ENCODE measurements at places on chromosomes 11 and 22. TPM values are rescaled to one million over a fixed set of nuclear protein-coding genes. Genes with fewer than 3 reads are reported as not detected.
A peak's percentile ranks its signal among the peaks of the same experiment; 100 is the strongest.

DNA sequence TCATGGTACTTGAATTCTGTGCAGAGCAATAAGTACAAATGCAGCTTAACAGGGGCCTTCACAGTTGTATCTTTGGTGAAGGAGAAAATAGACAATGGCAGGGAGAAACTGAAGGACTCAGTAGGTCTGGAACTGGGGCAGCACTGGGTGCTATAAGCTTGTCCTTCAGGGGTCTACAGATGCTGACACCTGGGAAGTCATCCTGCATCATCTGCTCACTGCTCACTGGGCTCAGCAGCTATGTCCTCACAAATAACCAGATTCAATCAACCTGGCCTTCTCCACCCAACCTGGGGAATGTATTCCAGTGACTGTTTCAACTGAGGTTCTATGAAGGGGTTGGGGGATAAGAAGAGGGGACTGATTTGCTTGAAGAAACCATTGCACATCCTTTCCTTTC is 117.0 kb downstream of the ZNF280B start:
- DNase-seq, result no peak

DNA sequence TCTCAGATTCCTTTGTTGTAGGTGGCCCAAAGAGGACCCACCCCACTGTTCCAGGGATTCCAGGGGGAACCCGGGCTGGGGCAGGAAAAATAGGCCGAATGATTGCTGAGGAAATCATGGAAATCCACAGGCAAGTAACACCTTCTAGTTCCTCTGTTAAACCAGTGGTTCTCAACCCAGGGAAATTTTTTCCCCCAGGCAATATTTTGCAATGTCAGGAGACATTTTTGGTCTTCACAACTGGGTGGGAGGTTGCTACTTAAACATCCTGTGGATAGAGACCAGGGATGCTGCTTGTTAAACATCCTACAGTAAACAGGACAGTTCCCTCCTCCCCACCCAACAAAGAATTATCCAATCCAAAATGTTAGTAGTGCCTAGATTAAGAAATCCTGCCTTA is 84.7 kb downstream of the BTBD10 start:
- DNase-seq, result no peak

- DNase-seq, result no peak
Measured at GRCh38 chr22:49015459-49015858, 812.2 kb downstream of the BRD1 start.

GRCh38 chr11:107928767-107929507 is 689 bp downstream of the RAB39A start:
- DNase-seq, result no peak

DNA sequence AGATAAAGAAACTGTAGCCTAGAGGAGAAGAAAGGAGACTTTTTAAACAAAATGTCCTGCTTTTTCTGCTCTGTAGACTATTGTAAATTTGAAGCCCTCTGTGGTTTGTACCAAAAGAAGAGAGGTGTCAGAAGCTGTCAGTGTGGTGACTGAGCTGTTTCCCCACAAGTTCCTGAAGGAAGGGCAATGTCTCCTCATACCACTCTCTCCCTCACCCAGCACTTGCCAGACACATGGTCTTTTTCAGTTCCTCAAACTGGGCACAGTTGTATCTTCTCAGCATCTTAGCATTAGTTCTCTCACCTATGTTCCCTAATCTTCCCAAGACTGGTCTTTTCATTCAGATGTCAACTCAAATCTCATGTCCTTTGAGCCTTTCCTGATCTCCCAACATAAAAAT is 4.3 kb downstream of the BCO2 start:
- no peak for DNase-seq

OR4C45 gene
- not detected for total RNA-seq

SSTR3 gene
- total RNA-seq, result not detected

- peak; percentile 74 for DNase-seq
Measured at GRCh38 chr11:114197799-114198500, 98.2 kb upstream of the NNMT start.

DNA sequence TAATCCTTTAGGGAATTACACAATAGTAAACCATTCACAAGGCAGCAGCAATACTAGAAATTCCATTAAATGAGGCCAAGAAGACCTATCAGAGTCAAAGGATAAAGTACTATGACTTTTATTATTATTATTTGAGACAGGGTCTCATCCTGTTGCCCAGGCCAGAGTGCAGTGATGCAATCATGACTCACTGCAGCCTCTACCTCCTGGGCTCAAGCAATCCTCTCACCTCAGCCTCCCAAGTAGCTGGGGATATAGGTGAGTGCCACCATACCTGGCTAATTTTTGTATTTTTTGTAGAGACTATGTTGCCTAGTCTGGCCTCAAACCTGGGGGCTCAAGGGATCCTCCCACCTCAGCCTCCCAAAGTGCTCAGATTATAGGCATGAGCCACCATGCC is 51.8 kb downstream of the TTC28 start:
- no peak for DNase-seq

KCNJ4 gene
- total RNA-seq, result 15.7 TPM

DNA sequence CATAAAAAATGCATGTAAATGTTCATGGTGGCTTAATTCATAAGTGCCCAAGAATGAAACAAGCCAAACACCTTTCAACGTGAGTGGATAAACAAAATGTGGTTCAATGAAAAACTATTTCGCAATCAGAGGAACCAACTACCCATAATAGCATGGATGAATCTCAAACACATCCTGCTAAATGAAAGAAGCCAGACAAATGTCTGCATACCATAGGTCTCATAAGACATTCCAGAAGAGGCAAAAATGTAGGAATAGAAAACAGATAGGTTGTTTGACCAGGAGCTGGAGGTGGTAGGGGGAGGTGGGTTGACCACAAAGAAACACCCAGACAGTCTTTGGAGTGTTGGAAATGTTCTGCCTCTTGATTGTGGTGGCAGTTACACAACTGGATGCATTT is 13.2 kb upstream of the OSBPL5 start:
- DNase-seq, result no peak

RIMBP3C gene
- not detected for total RNA-seq

OR5A1 gene
- total RNA-seq, result not detected

DNA sequence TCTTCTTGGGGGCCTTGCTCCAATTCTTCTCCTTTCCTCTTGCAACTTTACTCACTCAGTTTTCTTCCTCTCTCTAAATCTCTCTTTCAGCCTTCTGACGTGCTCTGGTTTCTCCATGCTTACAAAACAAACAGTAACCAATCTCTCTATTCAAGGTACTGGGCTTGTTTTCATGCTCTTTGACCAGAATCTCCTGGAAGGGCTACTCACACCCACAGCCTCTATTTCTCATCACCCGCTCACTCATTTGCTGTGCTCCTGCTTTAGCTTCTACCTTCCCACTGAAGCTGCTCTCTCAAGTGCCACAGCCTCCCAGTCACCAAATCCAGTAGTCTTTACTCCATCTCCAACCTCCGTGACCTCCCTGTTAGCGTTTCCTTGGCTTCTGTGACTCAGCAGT is 60.4 kb downstream of the SERGEF start:
- DNase-seq, result no peak

DNA sequence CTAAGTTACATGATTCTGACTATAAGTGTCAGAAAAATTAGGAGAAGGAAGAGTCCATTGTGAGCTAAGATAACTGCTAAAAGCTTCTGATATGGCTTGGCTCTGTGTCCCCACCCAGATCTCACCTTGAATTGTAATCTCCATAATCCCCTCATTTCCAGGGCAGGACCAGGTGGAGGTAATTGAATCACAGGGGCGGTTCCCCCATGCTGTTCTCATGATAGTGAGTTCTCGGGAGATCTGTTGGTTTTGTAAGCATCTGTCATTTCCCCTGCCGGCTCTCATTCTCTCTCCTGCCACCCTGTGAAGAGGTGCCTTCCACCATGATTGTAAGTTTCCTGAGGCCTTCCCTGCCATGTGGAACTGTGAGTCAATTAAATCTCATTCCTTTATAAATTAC is 230.2 kb downstream of the OPCML start:
- no peak for DNase-seq

DNA sequence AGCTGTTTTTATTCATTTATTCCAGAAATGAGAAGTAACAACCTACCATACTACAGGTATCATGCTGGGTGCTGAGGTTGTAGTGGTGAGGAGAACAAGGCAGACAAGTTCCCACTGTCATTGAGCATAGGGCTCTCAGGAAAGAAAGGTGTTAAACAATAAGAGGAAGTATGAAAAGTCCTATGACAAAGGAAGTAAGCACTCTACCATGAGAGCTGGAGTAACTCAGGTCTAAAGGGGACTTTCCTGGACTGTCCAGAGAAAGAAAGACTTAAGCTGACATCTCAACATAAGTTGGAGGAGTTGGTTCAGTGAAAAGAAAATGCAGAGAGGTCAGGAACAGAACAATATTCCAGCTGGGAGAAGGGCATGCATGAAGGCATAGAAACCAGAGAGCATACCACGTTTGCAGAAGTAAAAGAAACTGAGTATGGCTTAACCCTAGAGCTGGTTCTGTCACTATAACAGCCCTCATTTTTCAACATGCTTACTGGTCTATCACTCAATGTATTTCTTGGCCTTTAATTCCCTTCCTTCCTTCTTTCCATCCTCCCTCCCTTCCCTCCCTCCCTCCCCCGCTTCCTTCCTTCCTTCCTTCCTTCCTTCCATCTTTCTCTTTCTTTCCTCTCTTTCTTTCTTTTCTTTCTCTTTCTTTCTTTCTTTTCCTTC is 137.8 kb upstream of the BDNF start:
- no peak for DNase-seq

SIK2 gene
- total RNA-seq, result 21.5 TPM

DCDC1 gene
- 0.18 TPM for total RNA-seq

DNA sequence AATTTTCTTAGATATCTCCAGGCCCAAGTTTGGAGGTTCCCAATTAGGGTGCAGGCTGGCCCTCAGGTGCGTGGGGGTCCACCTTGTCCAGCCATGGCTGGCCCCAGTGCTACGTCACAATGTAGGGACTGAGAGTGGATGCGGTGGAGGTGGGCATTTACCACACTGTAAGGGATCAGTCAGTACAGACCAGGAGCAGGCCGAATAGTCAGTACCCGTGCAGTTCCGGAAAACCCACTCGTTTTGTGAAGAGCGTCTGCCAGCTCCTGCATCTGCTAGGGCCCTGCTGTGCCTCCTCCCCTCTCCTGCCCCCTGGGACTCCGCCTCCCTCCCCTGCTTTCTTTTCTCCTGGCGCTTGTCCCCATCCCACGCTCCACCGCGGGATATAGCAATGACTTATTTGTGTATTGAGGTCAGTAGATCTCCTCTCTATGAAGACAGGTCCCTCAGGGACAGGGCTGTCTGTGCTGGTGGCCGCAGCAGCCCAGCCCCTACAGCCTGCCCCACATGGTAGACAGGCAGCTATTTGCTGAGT is 50.4 kb upstream of the SEPTIN5 start:
- DNase-seq, result peak; percentile 70

TMEM126B gene
- total RNA-seq, result 57.4 TPM

CTSW gene
- total RNA-seq, result 0.57 TPM

GRCh38 chr11:19751055-19751454 is 38.4 kb downstream of the NAV2 start:
- DNase-seq, result no peak

GRCh38 chr11:86743223-86744118 is 56.9 kb upstream of the PRSS23 start:
- peak; percentile 47 for DNase-seq

DNA sequence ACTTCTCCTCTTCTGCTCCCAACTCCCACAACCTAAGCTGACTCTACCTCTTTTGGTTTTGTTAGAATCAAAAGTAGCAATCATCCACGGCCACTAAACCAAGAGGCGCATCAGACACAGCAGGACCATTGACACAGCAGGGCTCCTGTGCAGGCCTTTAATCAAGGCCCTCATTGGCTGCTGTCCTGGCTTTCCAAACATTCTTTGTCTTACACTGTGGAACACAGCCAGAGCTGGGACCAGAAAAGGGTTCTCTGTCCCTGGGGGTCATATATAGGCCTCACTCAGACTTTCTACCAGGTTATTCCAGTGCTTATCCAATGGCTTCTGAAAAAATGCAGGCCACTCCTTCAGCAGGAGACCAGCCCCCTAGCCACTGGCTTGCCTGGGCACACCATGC is 212.7 kb upstream of the NTM start:
- no peak for DNase-seq

DNA sequence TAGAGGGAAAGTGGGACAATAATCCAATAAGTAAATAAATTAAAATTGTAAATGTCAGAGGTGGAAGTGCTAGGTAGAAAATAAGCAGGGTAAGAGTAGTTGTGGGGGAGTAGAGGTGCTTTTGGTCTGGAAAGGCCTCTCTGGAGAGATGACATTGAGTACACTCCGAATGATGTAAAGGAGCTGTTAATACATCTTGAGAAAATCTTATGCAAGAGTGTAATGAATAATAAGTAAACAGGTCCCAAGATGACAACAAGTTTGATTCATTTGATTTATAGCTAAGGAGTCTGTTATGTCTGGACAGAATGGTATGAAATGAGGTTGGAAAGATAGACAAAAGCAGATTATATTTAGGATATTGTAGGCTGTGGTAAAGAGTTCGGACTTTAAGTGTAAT is 87.5 kb downstream of the TMEM135 start:
- no peak for DNase-seq

- no peak for DNase-seq
Measured at GRCh38 chr11:117191680-117192400, 7.3 kb upstream of the TAGLN start.

ANKK1 gene
- total RNA-seq, result not detected

PHOX2A gene
- not detected for total RNA-seq

DNA sequence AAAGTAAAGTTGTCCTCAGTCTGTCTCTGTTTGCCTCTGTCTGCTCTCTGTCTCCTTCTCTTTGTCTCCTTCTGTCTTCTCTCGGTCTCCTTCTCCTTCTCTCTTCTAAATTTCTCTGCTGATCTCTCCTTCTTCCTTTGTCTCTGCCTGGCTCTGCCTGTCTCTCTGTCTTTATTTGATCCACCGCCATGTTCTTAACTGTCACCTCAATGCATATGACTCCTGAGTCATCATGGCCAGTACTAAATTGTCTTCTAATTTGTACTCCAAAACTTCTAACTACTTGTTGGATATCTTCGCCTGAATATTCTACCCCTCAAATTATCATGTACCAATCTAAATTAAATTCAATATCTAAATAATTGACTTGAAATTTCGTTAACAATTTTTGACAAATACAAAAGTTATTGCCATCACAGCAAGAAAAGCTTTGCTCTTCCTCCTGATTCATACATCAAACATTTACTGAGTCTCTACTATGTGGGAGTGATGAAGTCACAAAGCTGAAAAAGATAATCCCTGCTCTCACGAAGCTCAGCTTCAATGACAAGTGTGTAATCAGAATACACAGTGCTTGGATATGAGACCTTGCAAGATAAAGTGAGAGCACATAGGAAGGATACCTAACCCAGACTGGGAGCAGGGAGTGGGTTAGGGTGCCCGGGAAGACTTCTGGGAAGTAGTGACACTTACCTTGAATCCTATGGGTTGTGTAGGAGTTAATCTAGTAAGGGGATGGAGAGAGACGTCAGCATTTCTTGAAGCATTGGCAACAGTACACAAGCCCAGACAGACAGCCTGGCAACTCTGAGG is 193.0 kb downstream of the MAML2 start:
- DNase-seq, result no peak

- no peak for DNase-seq
Measured at GRCh38 chr11:78100676-78101472, 21.2 kb upstream of the NDUFC2 start.

All from right cardiac atrium (tissue), 5 donors.